ENCODE measurements at places on chromosomes 5 and 9.

DNA sequence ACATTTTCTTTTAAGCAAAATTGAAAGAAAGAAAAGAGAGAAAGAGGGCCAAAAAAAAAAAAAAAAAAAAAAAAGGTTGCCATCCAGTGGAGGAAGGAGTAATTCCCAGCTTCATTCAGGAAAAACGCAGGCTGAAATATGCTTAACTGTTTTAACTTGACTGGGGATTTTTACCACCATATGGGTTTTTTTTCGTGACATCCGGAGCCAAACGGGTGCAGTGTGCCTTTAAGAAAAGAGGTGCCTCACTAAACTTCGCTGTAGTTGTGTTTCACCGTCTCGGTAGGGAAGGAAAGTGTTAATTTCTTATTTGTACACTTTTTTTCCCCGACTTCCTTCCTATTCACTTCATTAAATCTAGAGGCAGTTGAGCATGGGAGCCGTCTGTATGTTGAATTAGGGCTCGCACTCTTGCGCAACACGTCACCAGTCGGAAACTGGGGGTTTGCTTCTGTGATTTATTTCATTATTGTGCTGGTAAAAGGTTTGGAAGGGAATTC lies 143.0 kb downstream of the SMARCA2 start:
- peak; percentile 57 for DNase-seq

GRCh38 chr5:88878976-88879375 lies 4.0 kb downstream of the MEF2C start:
- DNase-seq = no peak

GRCh38 chr5:73605223-73606087 lies 20.5 kb upstream of the ARHGEF28 start:
- DNase-seq = no peak

DNA sequence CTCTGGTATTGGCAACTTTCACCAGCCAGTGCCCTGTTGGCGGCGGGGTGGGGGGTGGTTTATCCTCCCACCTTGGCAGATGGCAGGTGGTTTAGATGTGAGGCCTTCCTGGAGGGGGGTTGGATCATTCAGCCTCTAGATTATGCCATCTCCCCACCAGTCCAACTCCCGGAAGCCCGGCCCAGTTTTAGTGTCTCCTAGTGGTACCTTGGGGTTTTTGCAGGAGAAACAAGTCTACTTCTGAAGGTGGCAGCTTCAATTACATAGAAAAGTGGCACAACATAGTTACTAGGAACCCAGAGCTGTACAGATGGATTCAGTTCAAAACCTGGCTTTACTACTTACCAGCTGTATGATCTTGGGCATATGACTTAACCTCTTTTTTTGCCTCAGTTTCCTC lies 11.3 kb downstream of the PRLR start:
- no peak for DNase-seq
